Tongue (tissue), 3 donors: ENCODE measurements at places on chromosomes 2 and 18. TPM values are rescaled to one million over a fixed set of nuclear protein-coding genes. Genes with fewer than 3 reads are reported as not detected.

The HOXD13 gene
- not detected for total RNA-seq

The TBR1 gene
- total RNA-seq: not detected

The ZBTB7C gene
- total RNA-seq: 17.8 TPM

The AQP12A gene
- not detected for total RNA-seq

The TFCP2L1 gene
- total RNA-seq: 5.8 TPM

The GCG gene
- not detected for total RNA-seq

The DES gene
- total RNA-seq: 5,232 TPM

The RBBP8 gene
- 22.3 TPM for total RNA-seq

The DLX2 gene
- total RNA-seq: 0.72 TPM

The FSHR gene
- total RNA-seq: not detected

The GRB14 gene
- total RNA-seq: 19.7 TPM

The SEPTIN10 gene
- 113 TPM for total RNA-seq

The SPP2 gene
- total RNA-seq: not detected

The RAB17 gene
- total RNA-seq: 1.0 TPM

The SCN3A gene
- total RNA-seq: 2.8 TPM

The ELOA2 gene
- total RNA-seq: not detected

The ASB18 gene
- total RNA-seq: 3.5 TPM

The SNED1 gene
- total RNA-seq: 15.0 TPM

The FOXI3 gene
- 0.31 TPM for total RNA-seq

The ITGB6 gene
- total RNA-seq: 61.3 TPM

The SKOR2 gene
- not detected for total RNA-seq

The TNS1 gene
- total RNA-seq: 196 TPM

The HNMT gene
- total RNA-seq: 17.3 TPM

The NLRC4 gene
- 1.7 TPM for total RNA-seq

The PRSS56 gene
- total RNA-seq: 0.82 TPM
